ENCODE measurements at places on chromosomes 2 and 18.
A peak's percentile ranks its signal among the peaks of the same experiment; 100 is the strongest.

DNA sequence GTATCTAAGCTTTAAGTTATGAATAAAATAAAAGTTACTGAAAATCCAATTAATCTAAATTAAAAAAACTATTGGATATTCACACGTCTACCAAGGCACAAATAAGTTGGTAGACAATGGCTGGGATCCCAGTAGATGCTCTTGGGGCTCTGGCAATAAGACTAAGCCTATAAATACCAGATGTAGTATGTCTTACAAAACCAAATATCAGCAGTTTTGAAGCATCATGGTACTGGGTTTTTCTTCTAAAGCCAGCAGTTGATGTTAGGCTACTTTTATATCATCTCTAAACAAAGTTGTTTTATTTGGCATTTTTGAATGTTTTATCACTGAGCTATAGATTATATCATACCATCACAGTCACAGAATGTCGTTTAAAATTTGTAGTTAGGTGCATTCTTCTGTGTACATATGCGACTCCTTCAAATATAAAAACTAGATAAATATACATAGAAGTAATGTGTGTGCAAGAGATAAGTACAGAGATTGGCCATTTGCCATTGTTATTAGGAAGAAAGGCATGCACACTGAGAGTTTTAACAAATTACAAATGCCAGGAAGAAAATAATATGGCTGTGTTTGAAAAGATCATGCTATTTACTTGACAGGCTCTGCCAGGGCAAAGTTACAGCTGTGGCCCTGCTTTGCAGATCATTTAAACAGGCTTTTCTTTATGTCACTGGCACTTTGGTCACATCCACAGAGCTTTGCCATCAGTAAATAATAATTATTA lies 21.6 kb upstream of the TMEM17 start:
- DNase-seq: peak; percentile 63

DNA sequence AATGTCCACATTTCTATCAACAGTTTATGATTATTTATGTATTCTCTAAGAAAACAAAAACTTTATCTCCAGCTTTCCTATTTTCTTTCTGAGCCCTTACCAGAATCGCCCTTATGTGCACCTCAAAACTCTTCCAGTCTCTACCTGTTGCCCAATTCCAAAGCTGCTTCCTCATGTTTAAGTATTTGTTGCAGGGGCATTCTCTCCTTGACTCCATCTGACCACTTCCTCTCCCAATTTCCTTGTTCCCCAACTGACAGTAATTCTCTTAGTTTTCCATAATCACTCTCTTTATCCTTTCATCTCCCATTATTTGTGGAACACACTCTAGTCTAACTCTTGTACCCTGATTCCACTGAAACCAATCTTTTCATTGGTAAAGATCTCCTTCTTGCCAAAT lies 105.4 kb upstream of the RBBP8 start:
- DNase-seq: no peak

- peak; percentile 72 for DNase-seq
These were observed 237.6 kb downstream of the IKZF2 start for GRCh38 chr2:212913640-212914306.

DNA sequence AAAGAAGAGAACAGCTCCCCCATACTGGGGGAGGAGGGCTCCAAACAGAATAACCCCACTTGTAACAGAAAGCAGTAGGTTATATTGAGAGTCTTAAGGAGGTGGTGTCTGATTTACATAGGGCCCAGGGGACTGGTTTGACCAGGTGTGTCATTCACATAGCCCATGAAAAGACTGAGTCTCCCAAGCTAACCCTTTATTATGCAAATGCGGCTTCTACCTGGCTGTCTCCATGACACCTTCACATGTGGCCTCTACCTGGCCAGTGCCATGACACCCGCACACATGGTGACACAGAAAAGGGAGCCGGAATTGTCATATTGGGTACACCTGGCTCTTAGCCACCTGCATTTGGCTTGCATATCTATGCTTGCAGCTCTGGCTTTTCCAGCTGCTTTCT lies 1057.2 kb upstream of the PIK3C3 start:
- no peak for DNase-seq
